ENCODE measurements at places on chromosomes 6 and 20.

- peak overlapping the region; percentile 67 for H3K27ac ChIP-seq
- H3K27me3 ChIP-seq = peaks cover 2% of the 10 kb centered on the region
- H3K4me1 ChIP-seq = peaks cover 32% of the 10 kb centered on the region
- peak overlapping the region; percentile 21 for H3K4me3 ChIP-seq
- peak; percentile 57 for DNase-seq
Measured at GRCh38 chr6:169955731-169956437, 204.5 kb downstream of the ERMARD start.

- H3K4me3 ChIP-seq = no peak overlapping the region
- H3K27me3 ChIP-seq = no peaks in the 10 kb centered on the region
- H3K4me1 ChIP-seq = peaks cover 19% of the 10 kb centered on the region
- no peak for DNase-seq
- H3K36me3 ChIP-seq = peaks cover 31% of the 10 kb centered on the region
Measured at GRCh38 chr6:132818404-132819359, 4.3 kb downstream of the RPS12 start.

- peaks cover 4% of the 10 kb centered on the region for H3K4me1 ChIP-seq
- DNase-seq = no peak
- no peak overlapping the region for H3K4me3 ChIP-seq
- no peak overlapping the region for H3K27ac ChIP-seq
Measured at GRCh38 chr6:37441651-37442050, 8.6 kb downstream of the CMTR1 start.

- H3K4me1 ChIP-seq = no peaks in the 10 kb centered on the region
- no peak for DNase-seq
- no peak overlapping the region for H3K27ac ChIP-seq
- no peak overlapping the region for H3K4me3 ChIP-seq
- H3K27me3 ChIP-seq = no peaks in the 10 kb centered on the region
- no peaks in the 10 kb centered on the region for H3K36me3 ChIP-seq
Measured at GRCh38 chr20:55522296-55522815, 483.0 kb downstream of the CBLN4 start.

DNA sequence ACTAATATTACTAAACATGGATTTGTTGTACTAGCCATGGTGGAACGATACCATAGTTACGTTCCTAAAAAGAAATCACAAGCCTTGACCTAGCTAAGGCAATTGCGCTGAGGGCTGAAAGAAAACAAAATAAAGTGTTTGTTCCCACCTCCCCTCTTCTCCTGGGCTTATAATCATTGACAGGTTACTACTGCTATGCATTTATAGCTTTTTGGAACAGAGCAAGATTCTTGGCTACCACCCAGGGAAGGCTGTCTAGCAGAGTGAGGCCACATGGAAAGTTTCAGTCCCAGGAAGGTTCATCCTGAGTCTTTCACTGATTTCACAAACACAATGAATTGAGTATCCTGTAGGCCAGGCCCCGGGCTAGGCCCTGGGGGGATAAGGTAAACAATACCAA is 84.6 kb downstream of the TMEM170B start:
- H3K27me3 ChIP-seq = no peaks in the 10 kb centered on the region
- no peak overlapping the region for H3K4me3 ChIP-seq
- no peak overlapping the region for H3K27ac ChIP-seq
- no peak for DNase-seq
- no peaks in the 10 kb centered on the region for H3K36me3 ChIP-seq

- H3K27me3 ChIP-seq = no peaks in the 10 kb centered on the region
- H3K4me1 ChIP-seq = peaks cover 39% of the 10 kb centered on the region
- no peaks in the 10 kb centered on the region for H3K36me3 ChIP-seq
- no peak overlapping the region for H3K4me3 ChIP-seq
- H3K27ac ChIP-seq = peak overlapping the region; percentile 95
- peak; percentile 94 for DNase-seq
Measured at GRCh38 chr6:166258854-166259276, 49.3 kb downstream of the PRR18 start.

- DNase-seq = peak; percentile 55
- peak overlapping the region; percentile 75 for H3K27ac ChIP-seq
- no peak overlapping the region for H3K4me3 ChIP-seq
- no peaks in the 10 kb centered on the region for H3K36me3 ChIP-seq
- peaks cover 51% of the 10 kb centered on the region for H3K4me1 ChIP-seq
- no peaks in the 10 kb centered on the region for H3K27me3 ChIP-seq
Measured at GRCh38 chr6:35833536-35833935, 28.4 kb downstream of the LHFPL5 start.

All from CD14-positive monocyte (primary cell).